ENCODE measurements at places on chromosomes 12 and 14.
A peak's percentile ranks its signal among the peaks of the same experiment; 100 is the strongest.

DNA sequence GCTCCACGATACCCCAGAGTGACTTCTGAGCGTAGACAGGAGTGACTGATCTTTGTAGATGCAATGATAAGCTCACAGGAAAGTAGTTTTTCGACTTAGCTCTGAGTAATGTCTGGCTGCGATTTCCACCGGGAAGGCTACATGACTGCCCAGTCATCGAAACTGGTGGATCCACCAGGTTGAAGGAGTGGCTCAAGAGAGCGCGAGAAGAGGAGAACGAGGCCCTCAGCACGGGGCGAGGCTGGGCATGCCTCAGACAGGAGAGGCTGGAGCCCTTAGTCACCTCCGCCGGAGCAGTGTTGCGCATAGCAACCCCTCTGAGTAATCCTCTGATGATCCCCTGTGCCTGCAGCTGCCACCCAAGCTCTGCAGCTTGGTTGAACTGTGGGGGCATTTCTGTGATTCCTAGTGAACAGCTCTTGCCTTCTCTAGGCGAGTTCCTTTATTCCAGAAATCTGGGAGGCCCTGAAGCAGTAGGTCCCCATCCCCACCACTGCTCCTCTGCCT is 25.6 kb downstream of the ELK3 start:
- DNase-seq: peak; percentile 57

GRCh38 chr12:75936515-75937440 is 94.8 kb downstream of the PHLDA1 start:
- no peak for DNase-seq

DNA sequence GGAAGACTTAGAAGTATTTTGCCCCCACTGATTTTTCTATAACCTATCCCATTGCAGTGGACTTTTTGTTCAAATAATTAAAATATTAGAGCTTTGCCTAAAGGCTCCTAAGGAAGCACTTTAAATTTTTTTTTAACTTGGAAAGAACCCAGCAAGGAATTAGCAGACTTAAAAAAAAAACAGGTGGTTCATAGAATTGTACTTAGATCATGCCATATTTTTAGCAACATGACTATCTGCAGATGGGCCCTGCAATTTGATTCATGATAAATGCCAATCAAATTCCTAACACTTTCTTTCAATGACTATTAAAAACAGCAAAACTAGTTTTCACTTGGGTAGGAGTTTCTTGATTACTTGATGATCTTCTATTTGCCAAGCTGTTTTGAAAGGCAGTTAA is 11.5 kb downstream of the ADAMTS20 start:
- no peak for DNase-seq

DNA sequence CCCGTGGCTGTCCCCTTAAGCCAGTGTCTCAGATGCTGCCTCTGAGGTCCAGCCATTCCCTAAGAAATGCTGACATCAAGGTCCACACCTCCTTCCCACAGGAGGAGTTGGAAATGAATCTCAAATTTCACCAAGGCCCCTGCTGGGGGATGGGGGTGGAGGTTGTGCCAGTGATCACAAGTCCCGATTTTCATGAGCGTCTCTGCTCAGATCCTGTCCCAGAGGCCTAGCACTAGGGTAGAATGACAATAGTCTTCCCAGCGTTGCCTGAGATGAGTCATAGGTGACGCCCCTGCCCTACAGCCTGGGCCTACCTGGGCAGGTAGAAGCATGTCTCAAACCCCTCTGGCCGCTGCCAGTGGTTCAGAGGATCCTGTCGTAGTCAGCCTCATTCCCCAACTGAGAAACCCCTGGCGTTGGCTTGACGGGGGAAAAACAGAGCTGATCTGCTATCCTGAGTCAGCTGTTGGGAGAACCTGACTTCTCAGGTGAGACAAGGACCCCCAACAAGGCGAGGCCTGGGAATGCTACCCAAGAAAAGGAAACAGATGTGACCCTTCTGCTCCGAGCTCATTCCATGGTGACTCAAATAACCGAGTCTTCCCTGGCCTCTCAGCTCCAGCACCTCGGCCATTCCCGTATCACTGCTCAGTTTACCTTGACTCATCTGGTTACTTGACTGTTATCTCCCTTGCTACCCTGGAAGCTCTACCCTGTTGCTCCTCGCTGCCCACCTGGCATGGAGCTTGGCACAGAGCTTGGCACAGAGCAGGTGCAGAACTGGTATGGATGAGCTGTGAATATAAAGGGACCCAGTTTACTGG is 21.8 kb upstream of the SPPL3 start:
- DNase-seq: no peak

GRCh38 chr14:59159169-59159568 is 29.3 kb upstream of the DAAM1 start:
- no peak for DNase-seq

DNA sequence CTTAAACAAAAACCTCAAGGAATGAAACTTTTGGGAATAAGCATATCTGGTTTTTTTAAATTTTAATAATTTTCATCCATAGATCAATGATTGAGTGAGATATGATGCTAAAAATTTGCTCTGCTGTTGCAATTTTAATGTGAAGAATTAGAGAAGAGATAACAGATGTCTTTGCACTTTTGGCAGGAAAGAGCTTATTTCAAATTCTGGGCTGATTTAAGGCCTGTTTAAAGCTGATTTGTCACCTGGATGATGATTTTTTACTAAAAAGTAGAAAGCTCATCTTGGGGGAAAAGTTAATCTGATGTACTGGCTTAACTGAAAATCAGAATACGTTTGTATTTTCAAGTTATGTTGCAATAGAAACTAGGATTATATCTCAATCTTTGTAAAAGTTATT is 268.9 kb upstream of the NOVA1 start:
- no peak for DNase-seq

- no peak for DNase-seq
These were observed 71.9 kb downstream of the RESF1 start for GRCh38 chr12:32031109-32031508.

GRCh38 chr14:23444314-23444713 is 8.9 kb upstream of the MYH7 start:
- DNase-seq: no peak

- DNase-seq: no peak
These were observed 220.2 kb downstream of the ANO6 start for GRCh38 chr12:45435945-45436710.

- DNase-seq: no peak
These were observed 13.5 kb upstream of the NRDE2 start for GRCh38 chr14:90345239-90345557.

GRCh38 chr14:68261092-68261842 is 441.7 kb downstream of the RAD51B start:
- DNase-seq: no peak

- DNase-seq: no peak
These were observed 42.9 kb downstream of the IFNG-AS1 start for GRCh38 chr12:68031881-68032739.

DNA sequence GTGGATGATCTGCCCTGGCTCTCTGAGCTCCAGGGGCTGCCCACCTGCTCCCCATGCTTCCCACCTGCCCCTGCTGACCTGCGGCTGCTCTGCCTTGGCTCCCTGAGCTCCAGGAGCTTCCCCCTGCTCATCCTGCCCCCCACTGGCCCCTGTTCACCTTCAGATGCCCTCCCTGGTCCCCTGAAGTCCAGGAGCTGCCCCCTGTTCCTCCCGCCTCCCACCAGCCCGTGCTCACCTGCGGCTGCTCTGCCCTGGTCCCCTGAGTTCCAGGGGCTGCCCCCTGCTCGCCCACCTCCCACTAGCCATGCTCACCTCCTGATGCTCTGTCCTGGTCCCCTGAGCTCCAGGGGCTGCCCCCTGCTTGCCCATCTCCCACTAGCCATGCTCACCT is 219.7 kb downstream of the TMEM121 start:
- DNase-seq: no peak

DNA sequence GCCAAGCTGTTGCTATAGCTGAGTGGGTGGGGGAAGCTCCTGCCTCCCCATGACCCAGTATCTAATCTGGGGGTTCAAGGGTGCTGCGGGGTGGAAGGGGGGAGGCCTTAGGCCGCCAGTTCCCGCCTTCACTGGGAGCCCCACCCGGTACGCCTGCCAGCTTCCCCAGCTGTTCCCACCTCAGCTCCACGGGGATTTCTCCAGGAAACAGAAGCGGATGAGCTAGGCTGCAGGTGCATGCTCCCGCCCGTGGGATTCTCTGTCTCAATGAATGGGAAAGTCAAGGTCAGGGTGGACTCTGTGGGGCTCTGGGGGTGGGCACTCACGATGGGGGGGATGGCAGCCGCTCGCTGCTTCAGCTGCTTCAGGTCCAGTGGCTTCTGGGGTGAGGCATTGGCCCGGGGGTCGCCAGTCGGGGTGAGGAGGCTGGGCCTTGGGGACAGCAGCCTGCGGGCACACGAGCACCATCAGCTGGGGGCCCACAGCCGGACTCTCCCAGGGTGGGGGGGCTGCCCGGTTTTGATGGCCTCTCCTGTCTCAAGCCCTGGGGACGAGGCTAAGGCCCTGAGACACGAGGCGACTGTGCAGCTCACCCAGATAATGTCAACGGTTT is 68.6 kb downstream of the RFLNA start:
- peak; percentile 68 for DNase-seq

DNA sequence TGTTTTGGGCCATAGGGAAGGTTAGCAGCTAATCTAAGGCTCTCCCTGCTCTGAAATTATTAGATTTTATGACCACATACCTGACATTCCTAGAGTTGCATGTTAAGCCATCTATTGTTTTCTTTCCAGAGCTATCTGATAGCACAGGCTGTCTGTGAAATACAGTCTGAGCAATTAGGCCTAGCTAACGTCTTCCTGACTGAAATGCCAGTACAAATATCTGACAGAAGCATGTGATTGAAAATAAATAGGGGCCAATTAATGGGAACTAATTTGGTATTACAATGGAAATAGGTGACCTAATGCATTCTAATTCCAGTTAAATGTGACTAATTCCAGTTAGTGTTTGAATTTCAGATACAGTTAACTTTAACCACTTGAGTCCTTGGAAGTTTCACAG is 115.2 kb downstream of the C12orf75 start:
- no peak for DNase-seq

- DNase-seq: no peak
These were observed 562.2 kb downstream of the GALC start for GRCh38 chr14:87430810-87431209.

- peak; percentile 70 for DNase-seq
These were observed 396.8 kb downstream of the NUAK1 start for GRCh38 chr12:105741786-105742566.

DNA sequence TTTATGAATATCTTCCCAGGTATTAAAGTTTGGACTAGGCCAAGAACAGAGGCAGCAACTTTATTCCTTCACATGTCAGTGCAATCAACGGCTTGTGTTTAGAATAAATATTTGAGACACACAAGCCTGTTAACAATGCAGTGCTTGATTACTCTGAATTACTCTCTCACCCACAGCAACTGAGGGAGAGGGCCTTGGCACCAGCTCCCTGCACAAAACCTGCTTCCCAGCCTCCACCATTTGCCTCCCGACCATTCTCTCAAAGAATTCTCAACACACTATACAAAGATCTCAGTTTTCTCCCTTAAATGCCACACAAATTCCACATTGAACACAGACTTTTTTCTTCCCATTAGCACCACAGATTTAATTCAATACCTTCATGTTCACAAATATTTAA is 77.0 kb downstream of the STON2 start:
- no peak for DNase-seq

DNA sequence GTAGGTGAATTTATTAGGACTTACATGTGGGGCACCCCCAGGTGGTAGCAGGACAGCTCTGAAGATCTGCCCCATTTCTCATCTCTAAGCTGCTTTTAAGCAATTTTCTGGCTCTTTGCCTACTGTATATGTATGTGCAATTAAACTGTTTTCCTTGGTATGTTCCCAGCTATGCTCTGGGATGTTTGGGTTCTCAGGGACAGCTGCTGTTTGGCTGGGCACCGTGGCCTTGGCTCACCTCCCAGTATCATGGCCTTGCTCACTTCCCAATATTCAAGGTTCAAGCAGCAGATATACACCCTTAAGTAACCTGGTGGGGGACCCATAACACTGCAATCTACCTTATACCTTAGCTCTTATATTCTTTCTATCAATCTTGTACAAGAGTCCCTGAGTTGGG is 53.7 kb upstream of the KITLG start:
- DNase-seq: no peak

- no peak for DNase-seq
These were observed 10.3 kb downstream of the DCP1B start for GRCh38 chr12:1993871-1994371.

DNA sequence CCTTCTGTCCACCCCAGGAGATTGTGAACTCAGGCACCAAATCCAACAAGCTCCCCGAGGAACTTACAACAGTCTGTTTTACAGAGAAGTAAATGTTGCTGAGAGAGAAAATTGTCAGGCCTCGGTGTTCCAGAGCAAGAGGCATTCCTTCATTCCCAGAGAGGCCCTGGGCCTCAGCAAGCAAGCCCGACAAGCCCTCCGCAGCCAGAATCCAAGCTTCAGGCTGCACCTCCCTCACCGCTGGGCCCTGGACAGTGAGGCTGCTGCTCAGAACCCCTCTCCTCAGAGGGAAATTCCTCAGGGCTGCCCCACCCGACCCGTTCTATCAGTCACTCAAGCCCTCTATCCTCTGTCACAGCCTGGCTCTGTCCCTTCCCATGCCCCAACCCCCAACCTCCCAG is 56.4 kb downstream of the ZFP36L1 start:
- DNase-seq: peak; percentile 75

- no peak for DNase-seq
These were observed 846 bp downstream of the BRMS1L start for GRCh38 chr14:35826952-35827416.

DNA sequence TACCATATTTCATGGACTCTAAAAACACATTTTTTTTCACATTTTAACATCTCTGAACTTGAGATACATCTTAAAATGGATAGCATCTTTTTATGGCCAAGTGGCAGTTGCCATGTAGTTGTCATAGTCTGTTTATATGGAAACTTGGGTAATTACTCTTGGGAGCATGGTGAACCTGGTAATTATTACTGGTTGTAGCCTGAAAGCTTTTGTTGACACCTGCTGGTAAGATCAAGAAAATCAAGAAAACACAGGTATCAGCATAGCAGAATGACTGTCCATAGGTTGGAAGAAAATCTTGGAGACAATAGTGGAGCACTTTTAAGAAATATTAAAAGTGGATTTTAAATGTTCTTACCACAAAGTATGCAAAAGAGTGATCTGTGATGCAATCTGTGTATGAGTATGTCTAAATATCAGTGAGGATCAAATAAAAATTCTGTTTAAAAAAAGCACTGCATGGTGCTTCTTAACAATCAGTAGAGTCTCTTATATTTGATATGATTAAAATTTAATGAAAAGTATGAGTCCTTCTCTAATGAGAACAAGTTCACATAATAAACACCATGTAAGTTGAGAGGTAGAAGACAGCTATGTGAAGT is 44.2 kb downstream of the TTC8 start:
- DNase-seq: no peak

DNA sequence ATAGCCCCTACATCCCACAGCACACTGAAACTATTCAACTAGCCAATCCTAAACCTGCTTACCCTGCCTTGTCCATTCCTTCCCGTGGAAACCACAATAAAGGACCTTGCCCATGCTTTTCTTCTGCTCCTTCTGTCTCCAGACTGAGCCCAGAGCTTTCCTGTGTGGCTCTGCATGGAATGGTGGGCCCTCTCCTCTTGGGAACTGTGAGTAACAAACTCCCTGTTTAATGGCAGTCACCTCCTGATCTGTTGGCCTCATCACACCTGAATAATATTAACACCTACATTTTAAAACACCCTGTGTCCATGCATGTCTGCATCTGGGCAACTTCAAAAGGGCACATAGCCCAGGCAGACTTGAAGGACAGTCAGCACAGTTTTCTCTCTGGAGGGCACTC is 12.4 kb downstream of the LGR5 start:
- DNase-seq: no peak

GRCh38 chr14:105863296-105864108 is 337.1 kb downstream of the TMEM121 start:
- peak; percentile 7 for DNase-seq
